ENCODE measurements at places on chromosomes 6 and 20. TPM values are rescaled to one million over a fixed set of nuclear protein-coding genes. Genes with fewer than 3 reads are reported as not detected.

OXT gene
- total RNA-seq = not detected

DNA sequence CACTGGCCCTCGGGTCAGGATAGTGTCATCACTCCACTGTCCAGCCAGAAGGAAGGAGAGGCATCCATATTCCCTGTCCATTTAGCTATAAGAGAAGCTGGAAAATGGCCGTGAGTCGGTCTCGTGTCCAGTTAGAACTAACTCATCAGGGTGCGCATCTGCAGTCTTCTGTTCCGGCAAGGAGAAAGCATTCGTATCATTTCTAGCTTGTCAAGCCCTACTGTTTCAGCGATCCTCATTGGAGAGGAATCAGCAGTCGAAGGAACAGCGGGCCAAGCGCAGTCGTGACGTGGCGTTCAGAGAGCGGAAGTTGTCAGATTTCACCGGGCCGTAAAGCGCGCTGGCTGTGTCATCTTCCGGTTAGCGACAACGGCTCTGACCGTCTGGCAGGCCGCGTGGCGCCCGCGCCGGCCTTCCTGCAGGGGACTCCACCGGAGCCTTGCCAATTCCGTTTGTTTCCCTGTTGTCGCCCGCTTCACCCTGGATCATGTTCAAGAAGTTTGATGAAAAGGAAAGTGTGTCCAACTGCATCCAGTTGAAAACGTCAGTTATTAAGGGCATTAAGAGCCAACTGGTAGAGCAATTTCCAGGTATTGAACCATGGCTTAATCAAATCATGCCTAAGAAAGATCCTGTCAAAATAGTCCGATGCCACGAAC is 32.9 kb downstream of the HM13 start:
- DNase-seq = peak; percentile 85

AHCY gene
- total RNA-seq = 66.9 TPM

GRCh38 chr20:18252597-18253451 is 35.5 kb upstream of the ZNF133 start:
- DNase-seq = peak; percentile 82

DNA sequence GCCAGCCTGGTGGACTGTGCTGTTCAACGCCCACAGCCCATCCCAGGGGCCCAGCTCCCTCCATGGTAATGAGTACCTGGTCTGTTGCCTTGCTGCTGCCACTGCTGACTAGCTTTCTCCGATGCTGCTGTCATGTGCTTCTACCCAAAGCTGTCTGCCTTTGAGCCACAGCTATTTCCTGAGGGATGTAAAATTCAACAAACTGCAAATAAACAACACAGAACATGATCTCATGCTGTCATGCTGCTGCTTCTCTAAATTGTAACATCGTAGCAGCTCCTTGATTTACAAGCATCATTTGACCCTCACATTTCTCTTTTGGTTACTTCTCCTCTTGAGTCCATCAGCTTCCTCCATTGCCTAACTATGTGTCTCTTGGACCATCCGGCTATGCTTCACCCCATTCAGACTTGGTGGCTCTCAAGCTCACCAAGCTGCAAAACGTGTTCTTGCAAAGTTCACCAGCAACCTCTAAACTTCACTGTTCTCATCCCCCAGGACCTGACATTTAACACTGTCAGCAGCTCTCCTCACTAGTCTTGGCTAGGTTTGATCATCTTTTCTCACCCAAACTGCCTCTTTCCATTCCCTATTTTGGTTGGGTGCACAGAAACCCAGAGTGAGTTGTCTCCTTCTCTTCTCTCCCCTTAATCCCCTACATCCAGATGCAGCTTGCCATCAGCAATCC is 54.6 kb downstream of the FYN start:
- no peak for DNase-seq

DNA sequence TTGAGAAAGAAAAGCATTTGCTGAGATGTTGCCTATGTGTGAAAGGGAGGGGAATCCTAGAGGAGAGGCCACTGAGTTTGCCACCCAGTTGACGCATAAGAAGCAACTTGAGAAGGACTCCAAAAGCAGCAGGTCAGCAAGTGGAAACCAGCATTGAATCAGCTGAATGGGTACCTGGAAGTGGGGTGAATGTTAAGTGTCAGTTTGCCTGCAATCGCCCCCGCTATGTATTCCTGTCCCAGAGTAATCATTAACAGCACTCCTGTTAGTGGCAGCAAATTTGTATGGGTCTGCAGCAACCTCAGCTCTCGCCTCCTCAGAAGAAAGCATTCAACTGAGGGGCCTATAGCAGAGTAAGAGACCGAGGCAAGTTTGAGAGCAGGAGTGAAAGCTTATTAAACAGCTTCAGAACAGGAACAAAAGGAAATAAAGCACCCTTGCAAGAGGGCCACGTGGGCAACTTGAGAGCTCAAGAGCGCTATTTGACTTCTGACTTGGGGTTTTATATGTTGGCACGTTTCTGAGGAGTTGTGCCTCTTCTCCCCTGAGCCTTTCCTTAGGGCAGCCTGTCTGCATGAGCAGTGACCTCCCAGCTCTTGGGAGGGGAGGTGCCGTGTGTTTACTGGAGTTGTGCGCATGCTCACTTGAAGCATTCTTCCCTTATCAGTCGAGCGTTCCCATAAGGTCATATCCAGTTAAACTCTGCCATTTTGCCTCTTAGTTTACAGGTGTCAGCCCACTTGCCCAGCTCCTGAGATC is 122.6 kb upstream of the PHACTR1 start:
- DNase-seq = no peak

DNA sequence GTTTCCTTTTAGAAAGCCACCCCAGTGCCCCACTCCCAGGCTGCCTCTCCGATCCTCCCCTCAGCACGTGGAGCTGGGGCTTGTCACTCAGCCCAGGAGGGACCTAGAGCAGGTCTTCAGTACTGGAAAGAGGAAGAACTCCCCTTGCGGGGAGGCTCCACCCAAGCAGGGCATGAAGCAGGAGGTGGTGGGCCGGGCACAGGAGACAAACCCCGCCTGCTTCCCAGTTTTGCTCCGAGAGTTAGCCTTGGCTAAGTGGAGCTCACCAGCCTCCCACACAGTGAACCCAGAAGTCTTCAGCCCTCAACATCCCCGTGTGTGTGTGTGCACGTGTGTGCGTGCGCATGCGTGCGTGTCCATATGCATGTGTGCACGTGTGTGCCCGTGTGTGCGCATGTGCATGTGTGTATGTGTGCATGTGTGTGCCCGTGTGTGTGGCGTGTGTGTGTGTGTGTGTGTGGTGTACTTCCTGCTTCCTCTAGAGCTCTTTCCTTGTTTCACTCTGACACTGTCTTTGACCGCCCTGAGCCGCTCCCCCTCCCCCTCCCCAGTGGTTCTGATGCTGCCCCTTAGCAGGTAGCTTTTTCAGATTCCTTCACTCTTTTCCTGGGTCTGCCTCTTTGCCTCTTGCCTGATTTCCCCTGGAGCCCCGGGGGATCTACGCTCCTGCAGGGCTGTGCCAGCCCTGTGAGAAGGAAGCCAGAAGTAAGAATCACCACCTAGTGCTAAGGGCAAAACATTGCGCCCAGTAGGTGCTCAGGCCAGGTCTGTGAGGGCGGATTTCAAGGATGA is 239.8 kb downstream of the CDC5L start:
- DNase-seq = no peak

GRCh38 chr6:45574885-45575284 is 197.2 kb upstream of the SUPT3H start:
- no peak for DNase-seq

- DNase-seq = no peak
Observed at GRCh38 chr20:51747182-51747911, 20.8 kb downstream of the ATP9A start.

GRCh38 chr6:26056583-26057350 is 30.5 kb upstream of the HFE start:
- DNase-seq = peak; percentile 46

DNA sequence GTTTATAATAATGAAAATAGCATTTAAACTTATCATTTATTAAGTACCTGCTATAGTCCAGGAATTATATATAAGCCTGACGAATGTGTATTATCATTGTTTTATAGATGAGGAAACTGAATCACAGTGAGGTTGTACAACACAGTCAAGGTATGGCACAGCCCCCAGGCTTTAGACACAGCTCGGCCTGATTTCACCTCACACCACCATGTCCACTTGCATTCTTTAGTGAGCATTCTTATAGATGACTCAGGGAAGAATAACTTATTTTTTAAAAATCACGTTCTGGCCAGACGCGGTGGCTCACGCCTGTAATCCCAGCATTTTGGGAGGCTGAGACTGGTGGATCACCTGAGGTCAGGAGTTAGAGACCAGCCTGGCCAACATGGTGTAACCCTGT is 289.0 kb downstream of the SYNE1 start:
- DNase-seq = no peak

- no peak for DNase-seq
Observed at GRCh38 chr6:32845384-32845884, 1.6 kb upstream of the PSMB8 start.

WRNIP1 gene
- 62.3 TPM for total RNA-seq

RIPOR2 gene
- total RNA-seq = 13.8 TPM

DNA sequence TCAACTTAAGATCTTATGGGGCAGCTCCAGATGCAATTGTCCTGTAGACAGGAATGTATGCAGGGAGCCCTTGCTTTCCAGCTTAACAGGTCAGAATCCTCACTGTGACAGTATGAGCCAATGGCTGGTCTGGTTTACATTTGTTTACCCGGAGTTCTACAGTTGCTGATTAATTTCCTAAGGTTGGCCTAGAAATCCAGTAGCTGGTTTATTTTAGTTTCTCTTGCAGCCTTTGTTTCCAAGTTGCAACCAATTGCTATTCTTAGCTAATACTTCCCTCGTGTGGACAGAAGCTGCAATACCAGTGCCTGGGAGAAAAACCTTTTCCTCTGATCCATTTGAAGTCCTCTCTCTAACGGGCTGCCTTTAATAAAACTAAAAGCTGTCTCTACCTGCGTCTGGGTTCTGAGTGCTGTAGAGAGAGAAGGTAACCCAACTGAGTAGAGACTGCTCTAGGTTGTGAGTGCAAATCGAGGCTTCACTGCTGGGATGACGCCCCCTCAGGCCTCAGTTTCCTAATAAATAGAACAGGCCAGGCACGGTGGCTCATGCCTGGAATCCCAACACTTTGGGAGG is 45.9 kb downstream of the ZNF217 start:
- peak; percentile 23 for DNase-seq

DNA sequence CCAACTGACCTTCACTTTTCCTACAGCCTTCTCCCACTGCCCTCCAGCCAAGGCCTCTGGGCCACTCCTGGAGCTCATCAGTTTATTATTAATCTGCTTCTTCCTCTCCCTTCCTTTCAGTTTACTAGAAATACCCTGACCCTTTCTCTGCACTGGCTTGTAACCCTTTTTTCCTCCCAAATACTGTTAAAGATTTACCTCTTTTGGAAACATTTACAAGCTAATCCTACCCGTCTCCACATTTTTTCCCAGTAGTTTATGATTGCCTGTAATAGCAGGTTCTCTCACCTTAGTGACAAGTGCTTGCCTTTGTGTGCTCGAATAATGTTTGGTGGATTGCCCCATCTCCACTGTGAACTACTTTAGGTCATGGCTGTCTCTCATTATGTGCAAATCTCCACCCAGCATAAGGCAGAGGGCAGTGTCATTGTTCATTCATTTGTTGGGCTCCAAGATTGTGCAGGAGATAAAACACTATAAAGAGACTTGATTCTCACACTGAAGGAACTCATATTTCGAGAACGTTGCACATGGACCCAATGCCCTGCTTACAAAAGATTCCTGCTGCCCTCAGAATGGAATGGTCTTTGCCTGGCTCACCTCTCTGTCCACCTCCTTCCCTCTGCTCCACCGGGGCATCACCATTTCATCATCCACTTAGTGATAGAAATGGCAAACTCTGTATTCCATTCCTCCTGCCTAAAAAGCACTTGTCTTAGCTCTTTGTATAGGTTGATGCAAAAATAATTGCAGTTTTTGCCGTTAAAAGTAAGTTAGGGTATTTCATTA is 491.1 kb downstream of the UTRN start:
- no peak for DNase-seq

DNA sequence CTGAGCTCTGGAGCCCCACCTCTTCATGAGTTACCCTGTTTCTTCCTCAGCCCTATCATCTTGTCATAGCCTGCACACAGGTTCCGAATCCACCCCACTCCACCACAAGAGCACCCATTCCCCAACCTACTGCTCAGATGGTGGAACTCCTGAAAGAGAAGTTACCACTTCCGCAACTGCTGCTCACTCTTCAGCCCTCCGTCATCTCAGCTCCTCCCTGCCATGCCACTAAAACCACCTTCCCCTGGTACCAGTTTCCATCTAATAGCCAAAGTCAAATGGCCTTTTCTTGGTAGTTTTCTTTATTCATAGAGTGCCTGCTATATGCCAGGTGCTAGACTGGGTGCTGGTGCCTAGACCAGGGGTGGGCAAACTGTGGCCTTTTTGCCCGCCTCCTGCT is 3.9 kb downstream of the RAB22A start:
- no peak for DNase-seq

MYLK4 gene
- 1.4 TPM for total RNA-seq

GRCh38 chr6:41774841-41775240 is 4.9 kb downstream of the FRS3 start:
- no peak for DNase-seq

DNA sequence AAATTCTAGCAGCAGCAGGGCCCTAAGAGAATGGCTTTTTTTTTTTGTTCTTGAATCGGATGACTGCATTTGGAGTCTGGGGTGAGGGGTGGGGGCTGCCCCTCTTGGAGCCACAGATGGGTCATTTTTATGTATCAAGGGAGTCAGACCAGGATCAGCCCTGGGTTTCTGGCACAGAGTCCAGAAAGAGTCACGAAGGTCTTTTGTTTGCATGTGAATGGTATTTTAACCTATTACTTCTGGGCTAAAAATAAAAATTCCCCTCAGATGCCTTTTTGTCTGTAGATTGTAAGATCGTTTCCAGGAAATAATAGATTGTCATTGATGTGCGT is 72.5 kb downstream of the PHACTR3 start:
- DNase-seq = no peak

DNA sequence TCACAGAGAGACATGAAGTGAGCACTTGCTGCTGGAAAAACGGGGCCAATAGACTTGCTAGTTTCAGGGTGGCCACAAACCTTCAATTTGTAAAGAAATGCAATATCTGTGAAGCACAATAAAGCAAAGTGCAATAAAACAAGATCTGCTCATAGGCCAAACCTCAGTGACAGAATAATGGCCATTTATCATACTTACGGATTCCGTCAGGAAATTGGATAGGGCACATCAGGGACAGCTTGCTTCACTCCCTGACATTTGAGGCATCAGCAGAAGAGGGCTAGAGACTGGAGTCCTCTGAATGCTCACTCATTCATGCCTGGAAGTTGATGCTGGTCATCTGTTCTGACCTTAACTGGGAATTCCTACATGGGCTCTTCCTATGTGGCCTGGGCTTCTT is 165.5 kb upstream of the OPRM1 start:
- no peak for DNase-seq

- DNase-seq = no peak
Observed at GRCh38 chr6:33967966-33968724, 164.3 kb upstream of the MLN start.

- no peak for DNase-seq
Observed at GRCh38 chr6:14117158-14118090, at the start of gene CD83. TSS of gene CD83 (plus strand) at chr6:14117772. CDS start at chr6:14117812, 40 bp downstream.

DNA sequence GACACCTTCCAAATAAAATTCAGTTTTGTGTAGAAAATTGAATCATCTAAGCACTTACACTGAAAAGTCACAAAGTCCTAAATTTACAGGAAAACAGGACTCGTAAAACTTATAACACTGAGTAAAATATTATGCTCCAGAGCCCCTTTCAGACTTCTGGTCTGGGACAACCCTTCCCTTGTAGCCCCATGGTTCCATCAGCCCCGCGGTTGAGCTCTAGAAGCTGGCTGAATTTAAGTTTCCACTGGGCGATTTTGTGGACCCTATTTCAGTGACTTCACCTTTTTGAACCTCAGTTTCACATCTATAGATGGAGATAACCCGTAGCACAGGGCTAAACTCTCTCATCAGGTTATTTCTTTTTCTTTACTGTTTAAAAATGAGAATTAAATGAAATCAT is 117.7 kb upstream of the BACH2 start:
- no peak for DNase-seq

GINM1 gene
- total RNA-seq = 53.1 TPM

Measured in breast epithelium (tissue), 4 donors.